ENCODE measurements at places on chromosomes 1 and 21.

GRCh38 chr1:23194119-23194984 lies 22.9 kb downstream of the HTR1D start:
- DNase-seq = no peak

DNA sequence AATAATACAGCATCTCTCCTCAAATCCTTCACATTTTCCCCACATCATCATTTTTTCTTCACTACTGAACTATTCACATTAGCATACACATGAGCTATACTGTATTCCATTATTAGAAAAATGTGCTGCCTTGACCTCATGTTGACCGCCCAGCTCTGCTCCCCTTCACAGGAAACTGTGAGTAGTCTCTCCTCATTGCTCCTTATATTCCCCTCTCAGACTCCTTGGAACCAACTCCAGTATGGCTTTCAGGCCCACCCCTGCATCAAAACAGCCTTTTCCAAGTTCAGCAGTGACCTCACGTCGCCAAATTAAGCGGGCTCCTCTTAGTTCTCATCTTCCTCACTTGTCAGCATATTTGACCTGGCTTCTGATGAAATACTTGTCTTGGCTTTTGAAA lies 59.2 kb upstream of the SPAG17 start:
- DNase-seq = no peak

DNA sequence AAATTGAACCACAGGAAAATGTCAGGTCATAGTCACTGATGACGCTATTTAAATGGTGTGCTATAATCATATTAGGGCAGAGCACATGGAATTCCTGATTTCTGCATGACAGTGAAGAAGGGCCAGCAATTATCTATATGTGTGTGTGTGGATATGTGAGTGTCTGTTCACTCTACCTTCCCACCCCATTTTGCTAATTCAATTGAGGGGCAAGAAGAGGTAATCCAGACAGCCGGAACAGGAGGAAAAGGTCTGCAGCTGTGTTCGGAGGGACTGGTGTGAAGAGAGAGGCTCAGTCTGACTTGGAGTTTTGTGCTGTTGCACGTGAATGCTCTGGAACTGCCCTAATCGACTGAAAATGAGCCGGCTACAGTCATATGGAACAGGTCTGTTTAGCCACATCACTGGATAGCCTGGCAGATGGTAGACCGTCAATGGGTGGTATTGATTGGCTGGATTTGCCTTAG lies 5.1 kb upstream of the ELAVL4 start:
- no peak for DNase-seq

DNA sequence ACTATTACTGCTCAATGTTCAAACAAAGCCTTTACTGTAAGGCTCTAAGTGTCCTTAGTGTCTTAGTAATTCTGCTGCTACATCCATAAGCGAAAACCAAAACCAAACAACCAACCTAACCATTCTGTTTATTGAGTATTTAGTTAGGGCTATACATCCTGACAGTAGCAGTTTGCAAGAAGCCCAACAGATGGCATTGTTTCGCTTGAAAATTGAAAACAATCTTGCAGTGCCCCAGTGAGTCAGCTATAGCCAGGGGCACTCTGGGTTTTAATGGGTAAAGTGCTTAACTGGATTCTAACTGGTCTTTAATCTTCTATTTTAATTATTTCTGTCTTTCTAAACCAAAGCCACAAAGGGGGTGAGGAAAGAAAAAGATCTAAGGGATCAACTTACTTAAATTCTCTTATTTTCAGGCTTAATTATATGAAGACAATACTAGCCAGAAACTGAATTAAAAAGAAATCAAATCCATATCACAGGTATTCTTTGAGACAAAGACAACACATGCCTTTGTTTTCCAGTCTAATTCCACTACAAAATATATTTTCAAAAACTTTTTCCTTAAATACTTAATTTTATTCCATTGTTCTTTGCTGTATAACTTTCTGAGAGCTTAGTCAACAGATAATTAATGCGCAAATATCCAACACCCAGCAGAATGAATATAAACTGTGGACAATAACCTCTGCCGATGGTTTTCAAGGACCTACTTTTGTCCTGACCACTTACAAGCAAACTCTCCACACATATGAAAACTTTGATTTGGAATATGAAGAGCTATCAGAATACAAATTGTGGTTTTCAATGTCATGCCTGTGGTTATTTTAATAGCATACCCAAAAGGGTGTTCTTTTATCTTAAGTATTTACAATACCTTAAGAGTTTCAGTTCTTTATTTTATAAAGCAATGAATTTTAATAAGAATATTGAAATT lies 15.2 kb downstream of the POGZ start:
- peak; percentile 25 for DNase-seq

GRCh38 chr1:36988741-36989193 lies 45.5 kb downstream of the GRIK3 start:
- no peak for DNase-seq

DNA sequence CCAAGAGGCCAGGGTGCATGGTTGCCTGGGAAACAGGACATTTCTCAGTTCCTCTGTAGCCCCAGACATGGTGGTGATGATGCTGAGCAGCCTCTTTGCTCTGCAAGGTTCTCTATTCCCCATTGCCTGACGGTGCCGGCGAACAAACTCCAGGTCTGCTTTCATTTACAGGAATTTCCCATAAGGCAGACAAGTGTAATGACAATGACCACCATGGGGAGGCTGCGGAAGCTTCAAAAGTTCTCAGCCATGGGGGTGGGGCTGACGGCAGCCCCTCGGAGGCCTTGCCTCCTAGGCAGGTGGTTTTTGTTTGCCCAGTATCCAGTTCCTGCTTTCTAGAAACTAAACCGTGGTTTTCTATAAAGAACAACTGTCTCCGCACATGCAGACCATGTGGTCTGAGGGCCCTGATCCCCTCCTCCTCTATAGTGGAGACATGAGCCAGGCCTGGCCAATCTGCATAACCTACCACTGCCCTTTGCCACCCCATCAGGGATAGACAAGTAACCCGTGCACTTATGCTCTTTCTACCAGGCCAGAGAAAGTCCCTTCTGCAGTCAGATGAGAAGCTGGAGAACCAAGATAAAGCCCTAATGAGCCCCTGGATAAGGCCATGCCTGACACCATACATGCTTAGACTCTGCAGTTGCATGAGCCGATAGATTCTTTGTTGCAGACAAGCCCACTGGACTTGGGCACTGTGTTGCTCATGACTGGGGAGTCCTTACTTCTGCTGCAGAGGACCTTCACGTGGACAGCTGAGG lies 54.1 kb downstream of the LDLRAD2 start:
- DNase-seq = peak; percentile 52

- no peak for DNase-seq
Observed at GRCh38 chr1:246160374-246160773, 346.7 kb downstream of the SMYD3 start.

DNA sequence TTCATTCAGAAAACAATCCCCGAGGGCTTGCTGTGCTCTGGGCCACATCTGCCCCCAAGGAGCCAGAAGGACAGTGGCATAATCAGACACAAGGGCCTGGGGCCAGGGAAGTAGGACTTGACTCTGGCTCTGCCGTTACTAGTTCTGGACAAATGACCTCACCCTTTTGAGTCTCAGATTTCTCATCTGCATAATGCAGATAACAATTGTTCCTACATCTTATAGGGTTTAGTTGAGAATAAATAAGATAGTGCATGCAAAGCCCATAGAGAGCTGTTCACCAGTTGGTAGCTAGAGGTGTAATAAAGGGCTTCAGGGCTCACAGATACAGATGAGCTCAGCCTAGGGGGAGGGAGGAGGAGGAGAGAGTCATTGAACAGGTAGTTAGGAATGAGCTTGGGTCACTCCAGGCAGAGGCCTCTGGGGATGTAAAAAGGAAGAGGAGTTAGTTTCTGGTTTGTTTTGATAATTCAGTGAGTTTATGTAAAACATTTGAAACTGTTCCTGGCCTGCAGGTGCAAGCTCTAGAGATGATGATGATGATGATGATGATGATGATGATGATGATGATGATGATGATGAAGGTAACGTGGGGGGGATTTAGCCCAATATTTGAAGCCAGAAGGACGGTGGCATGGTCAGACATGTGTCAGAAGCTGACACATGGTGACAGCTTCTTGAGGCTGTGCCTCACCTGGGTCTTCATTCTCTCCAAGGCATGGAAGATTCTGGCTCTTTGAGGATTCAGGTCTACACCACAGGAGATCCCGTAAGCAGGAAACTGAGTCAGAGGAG lies 858 bp downstream of the LACTBL1 start:
- no peak for DNase-seq
